Temporal lobe (tissue), 4 donors: ENCODE measurements at places on chromosomes 12 and 14. TPM values are rescaled to one million over a fixed set of nuclear protein-coding genes. Genes with fewer than 3 reads are reported as not detected.

COX8C gene
- total RNA-seq: not detected

GPR84 gene
- not detected for total RNA-seq

SEL1L gene
- total RNA-seq: 59.7 TPM

MYH7 gene
- total RNA-seq: 0.25 TPM

USP44 gene
- 3.4 TPM for total RNA-seq

DEGS2 gene
- 2.2 TPM for total RNA-seq

ACVRL1 gene
- 7.9 TPM for total RNA-seq

CEBPE gene
- not detected for total RNA-seq
